ENCODE measurements at places on chromosomes 6 and 20.

DNA sequence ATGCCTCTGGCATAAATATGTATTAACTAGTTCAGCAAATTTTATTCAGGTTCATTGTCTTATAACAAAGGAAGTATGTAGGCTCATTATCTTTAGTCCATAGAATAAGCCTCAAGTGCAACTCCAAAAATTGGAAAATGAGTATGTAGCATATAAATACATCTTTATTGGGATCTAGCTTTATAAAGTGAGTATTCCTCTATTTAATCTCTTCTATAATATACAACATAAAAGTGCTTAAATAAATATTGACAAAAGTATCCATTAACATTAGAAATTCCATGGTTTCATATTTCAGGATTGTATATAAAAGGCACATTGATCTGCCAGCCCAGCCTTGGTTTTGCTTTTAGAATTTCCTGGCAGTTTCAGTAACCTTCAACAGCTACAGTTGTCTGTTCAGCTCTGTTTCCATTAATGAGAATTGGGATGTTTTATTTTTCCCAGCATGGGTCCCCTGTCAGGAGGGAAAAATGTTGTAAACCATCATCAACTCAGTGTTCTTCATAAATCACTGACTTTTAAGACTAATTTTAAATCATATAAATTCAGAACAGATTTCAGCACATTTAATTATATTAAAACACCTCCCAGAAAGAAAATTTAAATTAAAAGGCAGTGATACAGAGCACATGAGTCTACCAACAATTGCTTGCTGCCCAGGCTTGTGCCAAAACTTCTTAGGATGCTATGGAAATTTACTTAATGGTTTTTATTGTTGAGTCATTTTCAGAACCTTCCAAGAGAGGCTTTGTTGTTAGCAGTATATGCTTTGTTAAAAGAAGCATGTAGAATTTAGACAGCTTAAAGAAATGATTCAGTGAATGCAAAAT is 119.7 kb downstream of the ADGRG6 start:
- peak; percentile 62 for DNase-seq

DNA sequence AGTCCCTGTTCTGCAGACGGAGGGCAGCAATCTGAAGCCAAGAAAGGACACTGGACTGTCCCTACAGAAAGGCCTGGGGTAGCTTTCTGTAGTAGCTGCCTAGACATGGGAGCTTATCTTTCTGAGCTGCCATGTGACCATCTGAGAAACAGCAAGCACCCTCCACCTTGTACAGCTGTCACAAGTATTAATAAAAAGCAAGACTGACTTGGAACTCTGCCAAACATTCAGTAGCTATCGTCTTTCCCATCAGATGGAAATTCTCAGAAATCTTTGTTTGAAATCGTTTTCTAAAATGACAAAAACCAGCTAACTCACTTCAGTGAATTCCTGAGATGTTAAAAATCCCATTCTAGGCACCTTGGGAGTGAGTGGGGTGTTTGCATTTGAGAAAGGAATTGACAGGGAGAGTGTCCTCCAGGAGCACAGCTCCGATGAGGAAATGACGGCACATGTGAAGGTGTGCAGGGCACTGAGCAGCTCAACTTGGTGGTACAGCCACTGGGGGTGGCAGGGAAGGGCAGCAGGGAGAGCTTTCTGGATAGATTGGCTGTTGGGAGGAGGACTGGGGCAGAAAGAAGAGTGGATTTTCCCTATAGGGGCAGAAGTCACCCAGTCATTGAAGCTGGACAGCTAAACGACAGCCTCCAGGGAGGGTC is 24.5 kb downstream of the ACSS1 start:
- DNase-seq: no peak

DNA sequence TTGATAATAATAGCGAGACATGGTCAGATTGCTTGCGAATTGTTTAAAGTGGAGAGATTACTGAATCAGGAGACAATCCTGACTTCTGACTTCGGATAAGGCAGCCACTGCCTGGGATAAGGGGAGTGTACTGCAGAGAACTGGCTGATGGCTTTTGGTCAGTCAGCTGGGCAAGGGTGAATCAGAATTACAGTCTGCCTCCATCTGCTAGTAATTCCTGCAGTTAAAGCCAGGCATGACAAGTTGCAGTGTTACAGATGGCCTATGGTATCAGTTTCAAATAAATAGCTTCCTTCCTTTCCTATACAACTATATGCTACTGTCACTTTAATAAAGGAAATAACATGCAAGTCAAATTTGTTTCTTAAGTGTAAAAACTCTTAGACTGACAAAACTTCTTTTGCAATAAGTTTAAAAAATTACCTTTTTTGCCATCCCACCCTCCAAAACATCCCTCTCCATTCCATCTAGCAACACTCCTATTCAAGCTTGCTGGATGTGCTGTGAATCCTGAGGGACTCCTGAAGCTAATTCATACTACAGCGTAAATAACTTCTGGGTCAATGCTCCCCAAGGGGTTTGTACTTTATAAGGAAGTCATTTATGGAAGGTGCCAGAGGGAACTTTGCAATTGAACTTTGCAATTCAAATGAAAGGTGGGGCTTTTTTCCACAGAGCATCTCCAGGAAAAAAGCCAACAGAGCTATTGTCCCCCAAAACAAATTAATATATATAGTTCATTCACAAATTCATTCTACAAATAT is 245.2 kb downstream of the ADGRB3 start:
- DNase-seq: no peak

DNA sequence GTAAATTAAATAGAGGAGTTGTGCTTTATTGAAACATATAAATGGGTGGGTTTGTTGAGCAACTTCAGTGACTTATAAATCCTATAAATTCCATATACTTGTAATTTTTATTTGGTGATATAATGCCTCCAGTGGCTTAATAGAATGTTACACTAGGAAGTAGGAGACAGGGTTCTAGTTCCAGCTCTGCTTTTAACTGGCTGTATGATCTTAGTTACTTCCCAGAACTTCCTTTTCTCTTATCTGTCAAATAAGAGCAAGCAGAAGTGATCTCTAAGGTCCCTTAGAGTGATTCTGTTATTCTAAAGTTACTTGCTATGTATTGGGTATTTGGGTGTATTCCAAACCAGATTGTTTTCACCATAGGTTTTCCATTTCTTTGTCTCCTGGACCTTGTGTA is 10.2 kb downstream of the ZSCAN23 start:
- DNase-seq: no peak

DNA sequence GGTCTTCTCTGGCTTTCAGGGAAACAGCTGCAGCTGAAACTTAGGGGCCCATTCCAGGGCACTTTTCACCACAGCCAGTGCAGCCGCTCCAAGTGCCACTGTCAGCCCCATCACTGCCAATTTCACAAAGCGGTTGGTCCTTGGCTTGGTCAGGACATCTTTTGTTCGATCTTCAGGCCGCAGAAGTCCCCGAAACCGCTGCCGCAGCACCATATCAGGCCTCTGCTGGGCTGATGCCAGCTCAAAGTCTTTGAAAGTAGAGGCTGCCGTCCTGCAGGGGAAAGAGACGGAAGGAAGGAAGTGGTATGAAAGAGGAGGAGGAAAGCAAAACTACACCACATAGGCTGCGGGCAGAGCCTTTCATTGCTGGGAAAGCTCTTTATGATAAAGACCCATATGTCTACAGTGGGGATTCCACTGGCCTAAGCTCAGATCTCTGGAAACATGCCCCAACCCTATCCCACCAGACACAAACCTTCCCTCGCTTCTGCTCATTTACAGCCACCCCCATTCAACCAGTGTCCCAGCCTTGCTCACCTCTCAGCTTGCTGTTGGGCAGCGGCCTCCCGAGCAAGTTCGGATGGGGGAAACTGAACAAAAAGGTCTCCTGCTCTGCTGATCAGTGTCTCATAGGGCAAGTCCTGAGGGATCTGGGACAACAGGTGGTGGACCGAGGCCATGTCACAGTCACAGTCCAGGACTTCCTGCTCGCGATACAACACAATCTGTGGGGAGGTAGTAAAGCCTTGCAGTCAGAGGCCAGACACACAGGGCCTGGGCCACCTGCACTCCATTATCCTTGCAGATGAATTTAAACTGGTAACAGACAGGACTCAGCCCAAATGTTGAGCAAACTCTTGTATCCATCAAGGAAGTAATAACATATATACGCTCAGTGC is 23.5 kb downstream of the TBC1D20 start:
- DNase-seq: no peak

- no peak for DNase-seq
These were observed 574.1 kb downstream of the HAO1 start for GRCh38 chr20:7366189-7366588.

DNA sequence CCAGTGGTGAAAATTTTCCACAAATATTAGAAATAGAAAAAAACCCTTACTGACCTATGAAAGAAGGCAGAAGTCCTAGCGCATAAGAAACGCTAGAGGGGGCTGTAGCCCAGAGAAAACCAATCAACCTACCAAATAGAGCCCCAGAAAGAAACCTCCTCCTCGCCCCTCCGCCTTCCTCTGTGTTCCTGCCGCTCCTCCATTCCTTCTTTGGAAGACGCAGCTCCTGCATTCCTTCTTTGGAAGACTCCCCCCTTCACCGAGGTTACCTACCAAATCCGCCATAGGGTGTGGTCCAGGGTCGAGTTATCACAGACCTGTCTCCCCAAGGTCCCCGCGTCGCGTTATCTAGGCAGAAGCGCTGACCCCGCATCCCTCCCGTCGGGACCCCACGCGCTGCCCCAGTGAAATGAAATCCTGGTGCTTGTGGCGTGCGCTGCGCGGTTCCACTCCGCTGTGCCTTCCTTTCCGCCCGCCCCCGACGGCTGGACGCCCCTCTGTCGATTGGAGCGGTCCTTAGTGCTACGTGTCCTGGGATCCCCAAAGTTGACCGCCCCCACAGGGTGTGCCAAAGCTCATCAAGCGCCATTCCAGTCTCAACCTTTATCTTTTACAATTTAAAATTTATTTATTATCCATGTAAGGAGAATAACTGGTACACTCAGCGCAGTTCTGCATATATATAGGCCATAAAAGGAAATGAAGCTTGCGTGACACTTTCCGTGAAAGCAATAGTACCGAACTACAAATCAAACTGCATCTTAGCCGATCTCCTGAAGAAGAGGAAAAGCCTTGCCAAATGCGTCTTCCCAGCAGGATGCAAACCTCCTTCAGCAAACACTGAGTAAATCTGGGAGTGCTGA is 13.0 kb downstream of the RPP21 start:
- peak; percentile 19 for DNase-seq

GRCh38 chr20:14415467-14415866 is 78.1 kb upstream of the FLRT3 start:
- DNase-seq: no peak

All from LNCaP clone FGC (cell line).